ENCODE measurements at places on chromosomes 5 and 9.

DNA sequence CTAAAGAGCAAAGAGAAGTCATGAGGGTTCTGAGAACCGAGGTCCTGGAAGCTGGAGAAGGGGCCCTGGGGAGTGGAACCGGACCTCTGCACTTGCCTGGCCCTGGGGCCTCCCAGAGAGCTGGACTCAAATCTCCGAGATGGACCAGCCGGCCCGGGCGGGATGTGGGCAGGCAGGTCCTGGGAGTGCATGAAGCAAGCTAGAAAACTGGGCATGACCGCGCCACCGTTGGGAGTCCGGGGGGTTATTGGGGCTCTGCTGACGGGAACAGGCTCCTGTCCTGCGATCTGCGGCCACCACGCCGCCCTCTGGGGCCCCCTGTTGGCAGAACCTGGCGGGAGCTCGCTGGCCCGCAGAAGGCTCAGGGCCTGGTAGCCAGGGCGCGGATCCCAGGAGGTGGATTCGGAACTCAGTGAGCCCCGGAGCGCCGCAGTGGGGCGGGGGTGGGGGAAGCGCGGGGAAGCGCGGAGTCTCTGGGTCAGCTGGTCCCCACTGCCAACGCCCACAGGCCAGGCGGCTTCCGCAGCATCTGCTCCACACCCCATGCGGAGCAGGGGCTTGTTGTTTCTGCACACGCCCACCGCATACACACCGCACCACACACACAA lies 150.6 kb downstream of the ERCC6L2 start:
- DNase-seq, result no peak

GRCh38 chr9:122900791-122901190 lies 4.4 kb downstream of the RC3H2 start:
- DNase-seq, result no peak

DNA sequence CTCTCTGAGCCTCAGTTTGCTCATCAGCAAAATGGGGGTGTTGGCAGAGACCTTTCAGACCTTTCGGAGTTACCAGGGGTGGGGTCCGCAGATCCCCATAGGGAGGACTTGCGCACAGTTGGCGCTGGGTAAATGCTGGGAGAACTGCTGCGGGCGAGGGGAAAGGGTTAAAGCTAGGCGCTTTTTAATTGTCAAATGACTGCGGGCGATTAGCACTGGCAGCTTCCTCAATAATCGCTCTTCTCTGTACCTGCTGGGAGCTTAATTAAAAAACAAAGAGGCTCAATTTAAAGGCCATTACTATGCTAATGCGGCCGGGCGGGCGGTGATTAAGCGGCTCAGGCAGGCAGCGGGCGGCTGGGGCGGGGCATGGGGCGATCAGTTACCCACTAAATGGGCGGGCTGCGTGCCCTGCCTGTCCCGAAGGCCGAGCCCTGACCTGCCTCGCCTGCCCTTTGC lies 63.0 kb downstream of the LMX1B start:
- DNase-seq, result no peak

DNA sequence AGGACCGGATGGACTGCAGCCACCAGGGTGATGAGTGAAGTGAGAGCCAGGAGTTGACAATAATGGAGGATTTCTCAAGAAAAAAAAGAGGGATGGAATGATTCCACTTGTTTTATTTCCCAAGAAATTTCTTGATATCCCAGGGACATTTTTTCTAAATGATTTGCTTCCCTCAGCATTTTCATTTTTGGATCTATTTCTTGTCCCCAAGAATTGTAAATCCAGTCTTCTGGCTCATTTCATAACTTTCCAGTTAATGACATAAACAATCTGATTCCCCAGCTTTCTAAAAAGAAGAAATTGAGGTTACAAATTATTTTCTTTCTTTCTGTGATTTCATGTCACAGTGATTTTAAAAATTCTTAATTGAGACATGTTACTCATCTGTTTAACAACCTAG lies 446.5 kb downstream of the PRR16 start:
- no peak for DNase-seq

- DNase-seq, result no peak
These were observed 397.1 kb downstream of the MAN2A1 start for GRCh38 chr5:110086658-110087388.

All from naive thymus-derived CD8-positive, alpha-beta T cell (primary cell).